Stimulated activated CD4-positive, alpha-beta T cell treated with anti-CD3 and anti-CD28 coated beads, Interleukin-2, amount 100 ng/mL, for 48 hours (primary cell): ENCODE measurements at places on chromosomes 13 and 19.
A peak's percentile ranks its signal among the peaks of the same experiment; 100 is the strongest.

- DNase-seq, result no peak
These were observed 9.2 kb downstream of the ZNF627 start for GRCh38 chr19:11606484-11606883.

GRCh38 chr13:35225159-35225558 is 251.3 kb downstream of the MAB21L1 start:
- no peak for DNase-seq

DNA sequence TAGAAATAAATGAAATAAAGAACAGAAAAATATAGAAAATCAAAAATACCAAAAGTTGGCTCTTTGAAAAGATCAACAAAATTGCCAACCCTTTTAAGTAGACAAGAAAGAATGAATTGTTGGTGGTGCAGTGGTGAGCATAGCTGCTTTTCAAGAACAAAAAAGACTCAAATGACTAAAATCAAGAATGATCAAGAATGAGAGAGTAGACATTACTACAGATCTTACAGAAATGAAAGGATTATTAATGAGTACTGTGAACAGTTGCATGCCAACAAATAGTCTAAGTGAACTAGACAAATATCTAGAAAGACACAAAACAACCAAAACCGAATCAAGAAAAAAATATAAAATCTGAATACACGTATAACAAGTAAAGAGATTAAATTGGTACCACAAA is 53.9 kb downstream of the FNDC3A start:
- DNase-seq, result no peak

DNA sequence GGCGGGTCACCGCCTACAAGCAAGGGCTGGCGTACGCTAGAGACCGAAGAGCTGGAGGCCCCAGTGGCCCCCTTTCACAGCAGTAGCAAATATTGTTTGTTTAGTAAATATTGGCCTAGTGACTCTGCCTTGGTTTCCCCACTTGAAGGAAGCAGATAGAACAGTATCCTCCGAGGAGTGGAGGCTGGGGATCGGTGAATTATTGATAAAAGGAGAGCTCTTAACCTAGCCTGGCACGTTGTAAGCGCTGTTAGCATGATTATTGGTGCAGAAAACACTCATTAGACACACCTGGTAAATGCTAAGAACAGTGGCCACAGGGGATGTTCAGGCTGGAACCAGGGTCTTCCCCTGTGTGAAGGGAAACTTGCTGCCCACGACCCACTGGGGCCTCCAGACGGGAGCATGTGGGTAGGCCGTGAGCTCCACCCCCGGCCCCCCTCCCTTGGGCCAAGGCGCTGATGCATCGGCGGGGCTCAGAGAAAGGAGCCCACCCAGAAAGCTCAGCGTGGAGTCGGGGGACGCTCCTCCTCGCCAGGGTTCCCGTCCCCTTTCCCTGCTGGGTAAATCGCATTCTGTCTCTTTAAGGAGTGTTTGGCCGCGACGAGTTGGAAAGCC is 2.3 kb downstream of the IER2 start:
- DNase-seq, result no peak

DNA sequence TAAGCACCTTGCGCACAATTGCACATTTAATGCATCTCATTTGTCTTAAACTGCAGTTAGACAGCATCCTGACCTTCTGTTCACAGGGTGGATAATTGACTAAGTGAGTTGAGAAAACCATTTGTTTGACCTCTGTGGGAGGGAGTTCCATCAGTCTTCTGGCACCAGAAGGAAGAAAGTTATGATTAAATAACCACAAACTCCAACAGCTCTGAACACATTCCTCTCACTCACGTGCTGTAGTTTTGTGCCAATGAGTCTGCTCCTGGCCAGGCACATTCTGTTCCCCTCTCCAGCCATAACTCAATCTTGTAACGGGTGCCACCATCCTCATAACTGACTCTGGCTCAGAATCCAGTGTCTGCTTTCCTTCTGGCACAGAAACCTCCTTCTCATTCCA is 817.2 kb downstream of the SLITRK1 start:
- DNase-seq, result no peak

- DNase-seq, result no peak
These were observed 387.8 kb upstream of the GPC6 start for GRCh38 chr13:92838786-92839185.

DNA sequence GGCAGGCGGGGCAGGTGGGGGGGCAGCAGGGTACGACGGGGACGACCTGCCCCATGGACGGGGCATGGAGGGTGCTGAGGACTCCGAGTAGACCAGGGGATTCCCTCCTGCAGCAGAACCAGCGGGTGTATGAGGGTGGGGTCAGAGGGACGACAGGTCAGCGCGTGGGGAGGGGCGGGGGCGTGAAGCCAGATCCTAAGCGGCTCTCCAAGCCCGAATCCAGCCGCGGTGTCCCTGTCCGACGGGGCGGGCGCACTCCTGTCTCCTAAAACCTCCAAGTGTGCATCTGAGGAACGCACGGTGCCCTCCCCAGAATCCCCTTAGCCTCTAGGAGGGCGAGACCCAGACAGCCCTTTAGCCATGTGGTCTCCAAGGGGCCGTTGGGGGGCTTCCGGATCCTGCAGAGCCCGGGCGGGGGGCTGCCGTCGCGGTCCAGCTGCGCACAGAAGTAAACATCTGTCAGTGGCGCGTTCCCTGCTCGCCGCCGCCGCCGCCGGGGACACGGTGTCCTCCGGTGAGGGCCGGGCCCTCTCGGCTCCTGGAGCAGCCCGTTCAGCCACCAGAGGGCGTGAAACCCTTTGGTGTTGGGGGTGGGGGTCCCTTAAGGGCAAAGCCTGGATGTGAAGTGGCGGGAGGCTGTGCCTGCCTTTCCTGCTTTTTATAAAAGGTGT is 730 bp downstream of the NRTN start:
- peak; percentile 65 for DNase-seq

DNA sequence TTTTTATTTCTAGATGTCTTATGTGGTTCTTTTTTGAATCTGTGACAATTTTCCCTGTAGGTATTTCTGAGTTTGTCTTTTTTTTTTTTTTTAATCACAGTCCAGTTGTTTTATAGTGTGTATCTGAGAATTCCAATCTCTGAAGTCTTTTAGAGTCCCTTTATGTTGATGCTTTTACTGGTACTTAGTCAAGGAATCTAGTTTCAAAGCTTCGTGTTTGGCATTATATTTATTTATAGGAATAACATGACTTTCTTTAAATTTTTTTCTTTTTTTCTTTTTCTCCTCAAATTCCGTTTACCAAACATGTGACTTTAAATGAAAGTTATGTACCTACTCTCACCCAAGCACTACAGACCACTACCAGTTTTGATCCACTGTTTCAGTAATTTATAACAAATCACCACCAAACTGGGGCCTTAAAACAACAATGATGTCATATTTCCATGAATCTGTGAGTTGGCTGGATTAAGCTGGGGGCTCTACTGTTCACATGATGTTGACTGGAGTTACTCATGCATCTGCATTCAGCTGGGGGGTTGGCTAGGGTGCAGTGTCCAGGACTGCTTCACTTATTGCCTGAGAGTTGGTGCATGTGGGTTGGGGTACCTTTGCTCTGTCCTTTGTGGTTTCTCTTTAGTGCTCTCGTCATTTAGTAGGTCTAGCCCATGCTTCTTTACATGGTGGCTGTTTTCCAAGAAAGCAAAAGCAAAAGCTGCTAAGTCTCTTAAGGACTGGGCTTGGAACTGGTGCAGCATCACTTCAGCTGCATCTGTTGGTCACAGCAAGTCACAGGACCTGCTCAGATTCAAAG is 22.3 kb downstream of the KCTD4 start:
- DNase-seq, result no peak

DNA sequence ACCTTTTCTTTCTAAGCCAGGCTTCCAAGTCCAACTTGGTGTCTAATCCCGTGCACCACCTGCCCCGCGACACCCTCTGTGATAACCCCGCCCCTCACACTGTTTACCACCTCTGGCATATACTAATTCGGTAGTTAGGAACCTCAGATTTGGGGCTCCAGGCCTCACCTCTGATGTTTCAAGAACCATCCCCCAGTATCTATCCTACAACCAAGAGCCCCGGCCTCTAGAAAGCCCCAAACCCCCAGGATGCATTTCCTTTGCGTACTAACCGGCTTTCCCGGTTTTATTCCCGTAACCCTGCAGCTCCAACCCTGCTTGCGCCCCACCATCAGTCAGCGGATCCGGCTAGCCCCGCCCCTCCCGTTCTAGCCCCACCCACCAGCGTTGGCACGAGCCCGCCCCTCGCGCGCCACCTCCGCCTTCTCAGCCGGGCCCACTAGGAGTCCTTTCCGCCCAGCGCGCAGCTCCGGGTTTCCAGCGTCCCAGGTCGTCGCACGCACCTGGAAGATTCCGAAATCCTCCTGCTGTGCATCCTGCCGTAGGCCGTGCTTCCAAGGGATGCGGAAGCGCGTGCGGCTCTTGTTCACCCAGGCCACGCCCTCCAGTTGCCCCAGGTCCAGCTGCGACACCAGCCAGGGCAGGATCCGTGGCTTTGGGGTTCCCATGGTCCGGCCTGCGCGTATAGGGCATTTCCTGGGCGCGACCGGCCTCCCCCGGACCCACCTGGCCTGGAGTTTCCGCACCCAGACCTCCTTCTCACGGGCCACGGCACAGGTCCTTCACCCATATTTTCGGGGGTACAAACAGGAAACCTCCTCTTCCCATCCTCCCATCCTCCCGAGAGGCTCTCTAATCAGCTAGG is 1.3 kb downstream of the IRF3 start:
- DNase-seq, result peak; percentile 94

DNA sequence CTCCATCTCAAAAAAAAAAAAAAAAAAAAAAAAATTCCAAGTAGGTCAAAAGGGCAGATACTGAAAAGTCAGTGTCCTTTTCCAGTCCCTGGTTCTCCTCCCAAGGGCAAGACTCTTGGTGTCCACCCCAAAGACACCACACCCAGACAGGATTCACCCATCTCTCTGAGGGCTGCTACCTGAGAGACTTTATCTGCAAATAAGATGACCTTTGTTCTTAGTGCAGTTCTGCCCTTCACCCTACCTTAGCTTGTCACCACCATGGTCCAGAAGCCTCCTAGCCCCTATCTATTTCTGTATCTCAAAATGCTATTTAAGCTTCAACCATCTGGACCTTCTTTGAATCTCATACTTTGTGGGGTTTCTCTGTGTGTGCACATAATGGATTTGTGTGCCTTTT is 4.2 kb upstream of the FBXO27 start:
- DNase-seq, result no peak

DNA sequence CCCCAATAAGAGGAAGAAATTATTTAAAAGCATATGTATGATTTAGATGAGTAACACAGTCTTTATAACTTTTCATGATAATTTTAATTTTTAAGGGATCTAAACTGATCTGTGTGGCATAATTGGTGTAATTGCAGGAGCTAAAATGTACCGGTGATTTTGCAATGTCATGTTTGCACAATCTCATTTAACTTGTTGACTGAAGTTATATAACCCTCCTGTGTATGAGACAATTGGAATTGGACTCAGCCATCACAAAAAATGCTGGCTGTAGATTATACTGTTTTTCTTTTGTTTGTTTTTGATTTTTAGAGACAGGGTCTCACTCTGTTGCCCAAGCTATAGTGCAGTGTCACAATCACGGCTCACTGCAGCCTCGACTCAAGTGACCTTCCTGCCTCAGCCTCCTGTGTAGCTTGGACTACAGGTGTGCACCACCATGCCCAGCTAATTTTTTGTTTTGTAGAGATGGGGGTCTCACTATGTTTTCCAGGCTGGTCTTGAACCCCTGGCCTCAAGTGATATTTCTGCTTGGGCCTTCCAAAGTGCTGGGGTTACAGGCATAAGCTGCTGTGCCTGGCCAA is 26.1 kb downstream of the FGF9 start:
- DNase-seq, result no peak
